Lower leg skin (tissue), 4 donors: ENCODE measurements at places on chromosomes 1 and 21. TPM values are rescaled to one million over a fixed set of nuclear protein-coding genes. Genes with fewer than 3 reads are reported as not detected.

GRCh38 chr1:56817716-56818463, 1.3 kb downstream of the FYB2 start:
- DNase-seq = no peak

DNA sequence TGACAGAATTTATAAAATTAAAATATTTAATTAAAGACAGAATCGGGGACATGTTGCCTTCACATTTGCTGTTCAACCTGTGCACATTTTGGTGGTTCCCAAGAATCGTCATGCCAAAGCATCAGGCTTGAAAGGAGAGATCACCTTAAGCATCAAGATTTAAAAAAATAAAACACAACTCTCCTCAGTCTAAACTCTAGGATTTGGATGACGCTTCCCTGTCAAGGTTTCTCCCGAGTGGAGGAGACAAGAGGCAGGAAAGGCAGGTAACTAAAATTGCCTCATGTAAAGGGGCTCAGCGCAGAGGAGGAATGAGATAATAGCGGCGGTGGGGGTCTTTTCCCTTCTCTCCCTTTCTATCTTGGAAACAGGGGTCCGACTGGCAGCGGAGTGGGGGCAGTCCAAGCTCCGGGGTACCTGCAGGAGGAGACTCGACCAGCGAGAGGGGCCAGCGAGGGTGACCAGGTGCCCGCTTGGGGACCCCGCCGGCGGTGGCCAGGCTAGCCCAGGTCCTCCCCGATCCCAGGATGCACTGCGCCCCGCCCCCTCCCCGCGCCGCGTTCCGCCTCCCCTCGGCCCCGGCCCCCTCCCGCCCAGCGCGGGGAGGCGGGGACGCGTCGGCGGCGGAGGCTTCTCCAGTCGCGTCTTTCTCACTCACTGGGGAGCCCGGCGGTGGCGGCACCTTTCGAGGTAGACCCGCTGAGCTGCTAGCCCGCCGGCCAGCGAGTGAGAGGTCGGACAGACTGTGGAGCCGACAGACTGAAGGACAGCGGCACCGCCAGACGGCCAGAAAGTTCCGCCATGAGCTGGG, at the start of gene FNBP1L:
Gene FNBP1L, plus strand, starts transcription at position 638 of the 811 bp plus-strand sequence. Its CDS starts 164 bp downstream, at position 802.
- DNase-seq = peak; percentile 58

The GREM2 gene
- 0.30 TPM for total RNA-seq

The TPTE gene
- not detected for total RNA-seq
